ENCODE measurements at places on chromosomes 4 and X.

- no peak for DNase-seq
These were observed 1131.5 kb downstream of the PCDH18 start for GRCh38 chr4:136400829-136401228.

DNA sequence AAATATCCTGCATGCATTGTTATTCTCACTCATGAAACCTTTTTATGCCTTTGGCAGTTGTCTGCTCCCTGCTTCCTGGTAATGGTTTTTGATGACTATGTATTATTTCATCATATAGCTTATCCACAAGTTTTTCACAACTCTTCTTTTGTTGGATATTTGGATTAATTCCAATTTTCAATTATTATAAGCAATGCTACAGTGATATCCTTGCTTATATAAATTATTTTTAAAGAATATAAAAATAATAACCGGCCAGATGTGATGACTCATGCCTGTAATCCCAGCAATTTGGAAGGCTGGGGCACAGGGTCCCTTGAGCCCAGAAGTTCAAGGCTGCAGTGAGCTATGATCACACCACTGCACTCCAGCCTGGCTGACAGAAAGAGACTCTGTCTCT lies 47.0 kb downstream of the ASIC5 start:
- DNase-seq, result no peak

DNA sequence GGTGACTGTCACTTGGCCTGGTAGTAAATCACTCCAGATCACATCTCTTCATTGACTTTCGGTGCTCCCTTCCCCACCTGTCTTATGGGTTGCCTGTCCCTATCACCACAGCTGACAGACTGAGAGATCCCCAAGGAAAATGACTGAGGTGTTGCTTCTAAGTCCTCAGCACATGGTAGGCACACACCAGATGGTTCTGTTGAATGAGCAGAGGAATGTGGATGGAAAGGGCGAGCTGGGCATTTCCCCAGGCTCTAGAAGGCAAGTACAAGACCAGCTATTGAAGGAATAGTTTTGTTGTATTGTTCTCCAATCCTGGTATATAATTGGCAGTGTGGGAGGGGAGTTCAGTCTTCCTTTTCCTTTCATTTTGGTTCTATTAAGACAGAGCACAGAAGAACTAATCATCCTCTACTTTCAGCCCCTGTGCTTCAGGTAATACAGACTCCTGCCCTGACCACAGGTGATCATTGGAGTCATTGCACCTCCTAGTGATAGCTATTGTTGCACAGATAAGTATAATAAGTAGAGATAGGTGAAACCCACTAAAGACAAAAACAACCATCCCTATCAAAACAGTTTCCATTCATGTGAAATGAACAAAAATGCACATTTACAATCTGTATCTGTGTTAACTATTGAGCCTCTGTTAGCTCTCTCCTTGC lies 158.6 kb downstream of the TRAM1L1 start:
- no peak for DNase-seq

DNA sequence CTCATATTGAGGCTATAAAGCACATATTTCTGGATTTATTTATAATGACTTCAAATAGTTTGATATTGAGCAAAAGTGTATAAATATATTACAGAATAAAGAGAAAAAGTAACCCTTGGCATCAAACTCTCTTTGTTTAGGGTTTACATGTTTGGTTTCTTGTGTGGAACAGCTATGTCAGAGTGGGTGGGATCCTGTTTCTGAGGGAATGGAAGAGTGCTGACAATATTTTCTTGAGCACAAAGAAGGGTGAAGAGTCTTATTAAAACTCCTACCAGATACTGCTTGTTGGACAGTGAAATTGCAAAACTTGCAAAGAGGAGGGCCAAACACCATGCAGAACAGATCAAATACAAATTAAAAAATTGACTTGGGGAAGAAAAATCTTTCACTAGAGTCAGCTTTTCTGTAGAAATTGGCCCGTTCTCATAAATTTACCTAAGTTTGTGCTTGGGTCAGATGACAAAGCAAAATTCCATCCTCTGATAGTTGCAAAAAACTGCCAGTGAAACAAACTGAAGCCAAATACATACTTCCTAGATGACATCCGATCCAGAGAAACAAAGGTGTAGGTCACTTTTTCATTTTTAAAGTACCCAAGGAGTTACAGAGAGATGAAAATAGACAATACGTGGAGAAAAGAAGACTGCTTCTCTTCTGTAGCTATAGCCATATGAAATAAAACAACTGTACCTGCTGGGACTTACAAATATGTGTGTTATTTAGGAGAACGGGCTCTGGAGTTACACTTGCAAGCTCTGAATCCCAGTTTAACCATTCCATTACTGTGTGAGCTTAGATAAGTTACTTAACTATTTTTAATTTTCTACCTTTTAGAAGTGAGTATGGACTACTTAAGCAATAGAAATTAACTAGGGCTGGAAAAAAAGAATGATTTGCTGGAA lies 133.3 kb downstream of the MAML3 start:
- DNase-seq, result no peak

DNA sequence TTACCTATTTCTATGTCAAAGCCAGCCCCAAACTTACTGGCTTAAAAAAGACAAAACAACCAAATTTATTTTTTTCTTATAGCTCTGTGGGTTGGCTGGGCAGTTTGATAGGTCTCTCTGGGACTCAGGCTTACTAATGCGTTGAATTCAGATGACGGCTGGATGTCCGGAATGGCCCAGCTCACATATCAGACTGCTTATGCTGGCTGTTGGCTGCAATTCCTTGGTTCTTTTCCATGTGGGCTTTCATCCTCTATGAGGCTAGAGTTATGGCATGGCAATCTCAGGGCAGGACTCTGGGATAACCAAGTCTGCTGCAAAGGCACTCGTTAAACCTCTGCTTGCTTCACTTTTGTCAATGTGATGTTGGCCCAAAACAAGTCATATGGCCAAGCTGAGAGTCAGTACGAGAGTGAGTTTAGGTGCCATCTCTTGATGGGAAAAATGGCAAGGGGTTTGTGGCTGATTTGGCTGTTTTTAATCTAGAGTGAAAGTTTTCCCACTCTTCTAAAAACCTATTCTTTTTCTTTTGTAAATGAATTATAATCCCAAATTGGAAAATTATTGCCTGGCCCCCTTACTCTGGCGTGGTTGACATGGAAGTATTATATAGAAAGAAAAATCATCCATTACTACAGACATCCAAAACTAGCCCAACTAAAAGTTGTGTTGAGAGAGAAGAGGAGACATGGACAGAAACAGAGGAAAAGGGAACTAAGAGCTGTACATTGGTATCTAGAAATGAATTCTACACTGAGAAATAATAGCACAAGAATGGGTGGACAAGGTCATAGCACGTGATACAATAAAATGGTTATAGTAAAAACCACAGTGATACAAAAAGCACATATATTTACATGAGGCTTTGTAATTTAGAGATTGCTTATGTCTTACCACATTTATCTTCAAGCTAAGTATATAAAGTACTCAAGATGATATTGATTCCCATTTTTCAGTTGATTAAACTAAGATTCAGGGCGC lies 6.6 kb downstream of the PRIMPOL start:
- no peak for DNase-seq

DNA sequence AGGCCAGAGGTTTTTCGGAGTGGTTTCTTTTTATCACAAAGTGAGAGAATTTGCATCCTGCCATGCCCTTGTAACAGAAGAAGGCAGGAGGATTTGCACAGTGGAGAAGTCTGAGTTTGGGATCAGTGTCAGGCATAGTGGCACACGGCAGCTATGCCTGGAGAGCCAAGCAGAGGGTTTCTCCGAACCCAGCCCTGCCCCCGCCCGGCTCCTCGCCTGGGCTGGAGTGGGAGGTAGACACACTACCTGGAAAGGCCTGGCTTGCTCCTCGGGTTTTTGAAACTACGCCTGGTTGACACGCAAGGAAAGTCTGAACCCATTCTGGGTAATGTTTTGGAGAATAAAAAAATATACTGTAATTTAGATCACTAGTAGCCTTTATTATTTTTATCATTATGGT lies 1653.6 kb upstream of the TENM3 start:
- no peak for DNase-seq

DNA sequence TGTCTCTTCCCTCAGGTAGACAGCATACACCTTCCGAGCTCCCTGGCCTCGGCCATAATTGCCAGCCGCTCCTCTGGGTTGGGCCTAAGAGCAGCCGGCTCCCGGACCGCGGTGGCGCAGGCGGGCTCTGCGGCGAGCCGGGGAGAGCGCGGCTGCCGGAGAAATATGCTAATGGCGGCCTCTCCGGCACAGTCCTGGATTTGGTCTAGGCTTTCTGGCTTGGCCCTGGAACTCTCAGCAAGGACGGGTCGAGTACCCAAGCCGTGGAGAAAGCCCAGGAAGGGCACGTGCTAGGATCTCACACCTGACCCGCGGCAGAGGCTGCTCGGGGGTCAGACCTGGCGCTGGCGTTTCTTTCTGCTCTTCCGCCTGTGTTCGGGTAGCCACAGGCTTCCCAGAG lies 18.6 kb upstream of the ZIC3 start:
- DNase-seq, result no peak

GRCh38 chr4:2852481-2852921 lies 8.9 kb downstream of the ADD1 start:
- no peak for DNase-seq

DNA sequence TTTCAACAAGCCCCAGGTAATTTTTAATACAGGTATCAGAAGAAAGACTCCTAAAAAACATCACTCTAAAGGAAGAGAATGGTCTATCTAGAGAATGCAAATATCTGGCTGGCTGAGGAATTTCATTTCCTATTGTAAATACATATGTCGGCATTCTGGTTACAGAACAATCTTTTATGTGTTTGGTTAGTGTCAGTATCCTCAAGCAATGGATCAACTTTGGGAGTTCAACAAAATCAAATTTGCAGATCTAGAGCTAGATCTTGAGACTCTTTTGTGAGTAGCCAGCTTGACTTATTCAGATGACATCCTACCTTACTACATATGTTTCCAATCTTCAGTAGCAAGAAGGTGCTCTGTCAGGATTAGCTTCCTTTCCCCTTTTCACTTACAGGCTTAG lies 145.1 kb downstream of the BTC start:
- no peak for DNase-seq

DNA sequence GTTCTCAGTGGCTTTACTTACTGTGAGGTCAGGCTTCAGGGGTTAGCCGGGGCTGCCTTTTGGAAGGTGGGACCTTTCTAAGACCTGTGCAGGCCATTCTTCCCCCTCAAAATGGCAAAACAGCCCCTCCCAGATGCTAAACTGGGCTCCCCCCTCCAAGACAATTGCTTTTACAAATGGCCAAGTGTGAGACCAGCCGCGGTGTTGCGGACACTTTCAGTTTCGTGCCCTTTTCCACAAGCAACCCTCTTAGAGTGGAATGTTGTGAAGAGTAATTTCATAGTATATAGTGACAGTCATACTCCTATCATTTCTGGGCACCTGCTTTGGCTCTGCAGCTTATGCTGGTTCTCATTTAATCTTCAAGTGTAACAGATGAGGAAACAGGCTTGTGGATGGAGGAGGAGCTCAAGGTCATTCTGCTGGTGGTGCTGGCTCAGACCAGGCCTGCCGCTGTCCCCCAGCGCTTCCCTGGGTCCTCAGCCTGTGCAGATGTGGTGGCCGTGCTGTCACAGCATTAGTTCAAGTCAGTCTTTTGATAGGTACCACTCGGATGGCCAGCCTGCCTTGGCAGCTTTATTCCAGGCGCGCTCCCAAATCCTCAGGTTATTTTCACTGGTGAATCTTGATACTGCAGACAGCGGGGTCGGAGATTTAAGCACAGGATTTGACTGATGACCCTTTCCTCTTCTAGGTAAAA lies 55.0 kb upstream of the TADA2B start:
- no peak for DNase-seq

DNA sequence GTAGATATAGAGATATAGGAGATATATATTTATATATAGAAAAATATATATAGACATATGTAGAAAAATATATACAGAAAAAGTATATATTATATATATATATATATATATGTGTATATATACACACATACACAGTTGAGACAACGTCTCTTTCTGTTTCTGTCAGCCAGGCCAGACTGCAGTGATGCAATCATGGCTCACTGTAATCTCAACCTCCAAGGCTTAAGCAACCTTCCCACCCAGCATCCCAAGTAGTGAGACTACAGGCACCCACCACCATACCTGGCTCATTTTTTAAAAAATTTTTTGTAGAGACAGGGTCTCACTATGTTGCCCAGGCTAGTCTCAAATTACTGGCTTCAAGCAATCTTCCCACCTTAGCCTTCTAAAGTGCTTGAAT lies 426.3 kb downstream of the GPM6A start:
- DNase-seq, result no peak

DNA sequence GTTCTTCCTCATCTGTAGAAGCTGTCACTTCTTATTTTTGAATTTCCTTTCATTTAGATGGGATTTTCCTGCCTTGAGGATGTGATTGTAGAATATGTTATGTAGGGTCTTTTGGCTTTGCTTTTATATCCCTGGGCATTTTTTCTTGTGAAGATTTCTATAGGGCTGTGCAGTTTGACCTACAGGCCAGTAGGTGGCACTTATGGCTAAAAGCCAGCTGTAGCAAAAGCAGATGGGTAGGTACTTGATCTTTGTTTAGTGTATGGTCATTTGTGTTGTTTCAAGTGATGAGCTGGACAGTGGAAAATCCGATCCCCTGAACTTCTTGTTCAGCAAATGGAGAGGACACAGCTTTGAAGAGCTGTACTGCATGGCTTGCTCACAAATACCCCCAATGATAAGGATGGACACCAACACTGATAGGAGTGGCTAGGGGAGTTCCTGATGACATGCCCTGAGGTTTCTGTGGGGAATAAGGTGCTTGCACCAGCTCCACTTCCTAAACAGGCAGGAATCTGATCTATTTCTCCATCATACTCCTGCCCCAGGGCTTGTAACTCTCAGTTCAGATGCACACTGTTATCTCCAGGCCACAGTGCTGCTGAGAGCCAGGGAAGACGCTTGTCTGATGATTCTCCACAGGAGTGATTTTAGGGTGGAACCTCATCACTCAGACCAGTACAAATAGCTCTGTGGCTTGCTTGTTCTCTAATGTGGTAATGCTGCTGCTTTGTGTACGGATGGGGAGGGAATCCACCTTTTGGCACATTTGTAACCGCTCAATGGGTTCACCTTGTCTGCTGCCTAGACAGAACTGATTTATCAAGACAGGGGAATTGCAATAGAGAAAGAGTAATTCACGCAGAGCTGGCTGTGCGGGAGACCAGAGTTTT lies 417.1 kb upstream of the MAGEB16 start:
- DNase-seq, result no peak

GRCh38 chr4:845233-845835 lies 19.4 kb upstream of the CPLX1 start:
- DNase-seq, result no peak

GRCh38 chr4:53194727-53195126 lies 171.1 kb downstream of the SCFD2 start:
- no peak for DNase-seq

DNA sequence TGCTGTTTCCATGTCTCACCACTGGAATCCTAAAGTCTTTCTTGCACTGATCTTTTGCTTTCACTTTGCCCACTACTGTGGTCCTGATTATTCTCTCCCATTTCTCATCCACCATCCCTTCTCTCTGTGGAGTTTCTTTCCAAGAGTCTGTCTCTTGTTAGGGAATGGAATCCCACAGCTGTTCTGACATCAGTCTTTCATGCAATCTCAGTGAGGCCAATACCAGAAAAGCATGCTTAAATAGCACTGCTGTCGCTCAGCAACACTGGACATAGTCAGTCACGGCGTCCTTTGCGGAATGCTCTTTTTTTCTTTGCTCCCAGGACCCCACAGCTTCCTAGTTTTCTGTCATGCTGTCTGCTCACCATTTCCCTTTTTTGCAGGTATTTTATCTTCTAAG lies 20.1 kb downstream of the SLITRK4 start:
- no peak for DNase-seq

GRCh38 chrX:153924149-153924861 lies 1.8 kb downstream of the ARHGAP4 start:
- DNase-seq, result no peak

GRCh38 chr4:13920111-13920875 lies 292.8 kb upstream of the BOD1L1 start:
- no peak for DNase-seq

- DNase-seq, result no peak
These were observed 166.5 kb downstream of the PRR32 start for GRCh38 chrX:126985981-126986380.
